HS-5 (cell line): ENCODE measurements at places on chromosomes 5 and 9.

DNA sequence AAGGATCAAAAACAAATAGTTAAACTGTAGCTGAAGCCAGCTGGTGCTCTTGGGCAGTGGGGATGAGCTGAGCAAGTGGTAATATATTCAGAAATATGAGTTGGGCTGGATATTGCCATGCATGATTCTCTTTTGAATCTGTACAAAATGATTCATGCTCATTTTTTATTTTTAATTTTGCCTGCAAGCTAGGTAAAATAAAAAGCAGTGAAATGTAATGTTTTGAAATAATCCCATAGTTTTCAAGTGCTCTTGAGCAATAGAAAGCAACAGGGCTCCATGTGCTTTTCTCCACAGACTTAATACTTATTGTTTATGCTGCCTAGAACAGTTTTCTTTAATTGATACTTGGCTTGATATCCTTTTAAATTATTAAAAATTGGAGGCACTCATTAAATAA, 489.3 kb downstream of the TLE4 start:
- no peak for DNase-seq

GRCh38 chr5:114056185-114056538, 305.7 kb upstream of the KCNN2 start:
- no peak for DNase-seq

DNA sequence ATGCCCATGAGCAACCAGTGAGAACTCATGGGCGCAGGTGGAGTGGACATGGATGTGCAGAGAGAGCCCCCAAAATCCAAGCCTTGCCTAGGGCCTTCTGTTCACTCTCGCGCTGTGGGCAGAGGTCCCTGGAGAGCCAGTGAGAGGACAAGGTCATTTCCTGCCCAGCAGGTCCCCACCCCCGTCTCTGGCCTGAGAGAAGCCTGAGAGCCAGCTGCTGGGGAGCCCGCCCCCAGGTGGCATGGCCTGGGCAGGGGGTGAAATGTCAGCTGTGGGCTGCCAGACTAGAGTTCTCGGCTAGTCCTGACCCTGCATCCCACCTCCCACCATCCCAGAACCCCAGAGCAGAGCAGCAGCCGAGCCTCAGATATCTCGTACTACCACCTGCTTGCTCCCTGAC, 85.3 kb downstream of the BARX1 start:
- DNase-seq: no peak

GRCh38 chr9:88990041-88990728, 1.1 kb upstream of the S1PR3 start:
- no peak for DNase-seq

DNA sequence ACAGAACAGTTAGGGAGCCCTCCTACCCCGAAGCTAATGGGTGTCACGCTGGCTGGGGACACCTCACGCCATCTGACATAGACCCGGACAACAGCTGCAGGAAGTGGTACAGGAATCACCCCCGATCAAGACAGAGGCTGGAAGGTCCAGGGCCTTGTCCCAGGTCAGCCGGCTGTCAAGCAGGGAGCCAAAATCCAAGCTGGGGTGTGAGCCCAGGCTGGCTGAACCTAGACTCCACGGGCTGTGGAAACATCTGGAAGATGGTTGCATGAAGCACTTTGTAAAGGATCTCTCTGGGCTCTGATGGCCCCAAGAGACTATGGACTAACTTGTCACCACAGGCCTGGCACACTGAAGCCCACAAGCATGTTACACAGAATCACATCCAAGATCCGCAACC, 68.9 kb upstream of the STXBP1 start:
- no peak for DNase-seq

GRCh38 chr9:80285326-80285725, 713.6 kb downstream of the TLE4 start:
- peak; percentile 4 for DNase-seq

DNA sequence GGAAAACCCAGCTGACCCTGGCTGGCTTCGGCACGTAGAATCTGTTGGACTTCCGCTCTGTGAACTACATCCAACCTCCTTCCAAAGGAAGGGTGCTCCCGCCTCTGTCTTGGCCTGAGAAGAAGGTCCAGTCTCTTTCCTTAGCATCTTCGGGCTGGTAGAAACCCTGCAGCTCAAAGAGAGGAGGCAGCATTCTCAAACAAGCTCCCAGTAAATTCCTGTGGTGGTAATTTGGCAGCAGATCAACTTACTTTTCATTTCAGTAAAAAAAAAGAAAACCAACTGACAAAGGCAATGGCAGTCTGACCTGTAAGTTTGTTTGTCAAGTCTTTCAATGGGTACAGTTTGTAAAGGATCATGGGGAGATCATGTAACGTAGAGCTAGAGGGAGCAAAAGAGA, 176.7 kb downstream of the MED10 start:
- DNase-seq: no peak

- no peak for DNase-seq
Observed at GRCh38 chr5:61840361-61840760, 465.6 kb upstream of the KIF2A start.

GRCh38 chr5:129094924-129095899, 663 bp downstream of the ISOC1 start:
- no peak for DNase-seq

GRCh38 chr9:112754578-112754977, 4.0 kb downstream of the SNX30 start:
- no peak for DNase-seq

- DNase-seq: no peak
Observed at GRCh38 chr9:121326130-121326838, 43.8 kb downstream of the STOM start.

GRCh38 chr5:9421884-9422283, 124.0 kb downstream of the SEMA5A start:
- no peak for DNase-seq

GRCh38 chr5:150081541-150082283, 4.6 kb downstream of the CSF1R start:
- DNase-seq: no peak

DNA sequence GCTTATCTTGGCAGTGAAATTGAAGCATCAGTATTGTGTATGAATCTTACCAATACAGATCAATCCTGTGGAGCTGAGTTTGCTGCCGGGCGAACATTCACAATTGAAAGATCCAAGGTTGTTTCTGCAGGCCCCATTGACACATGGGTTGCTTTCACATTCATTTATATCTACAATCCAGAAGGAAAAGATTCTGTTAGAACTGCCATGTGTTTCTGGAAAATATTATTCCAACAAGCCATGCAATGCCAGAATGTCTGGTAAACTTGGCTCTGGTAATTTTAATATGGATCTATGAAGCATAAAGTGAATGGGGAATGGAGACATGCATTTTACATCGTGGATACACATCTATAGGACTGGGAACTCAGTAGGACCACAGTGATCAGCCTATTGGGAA, 180.8 kb downstream of the FBN2 start:
- DNase-seq: no peak

DNA sequence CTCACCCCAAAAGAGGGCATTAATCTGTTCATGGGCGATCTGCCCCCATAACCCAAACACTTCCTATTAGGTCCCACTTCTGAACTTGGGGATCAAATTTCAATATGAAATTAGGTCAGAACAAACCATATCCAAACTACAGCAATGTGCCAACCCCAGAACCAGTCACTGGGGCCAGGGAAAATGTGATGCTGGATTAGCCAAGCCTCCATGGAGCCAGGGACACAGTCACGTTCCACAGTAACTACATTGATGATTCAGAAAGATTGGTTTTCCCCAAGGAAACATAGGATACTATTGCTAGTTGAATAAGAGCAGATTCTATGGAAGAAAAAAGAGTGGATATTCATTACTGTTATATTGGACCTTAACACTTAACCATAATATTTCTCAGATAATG, 84.2 kb downstream of the GIN1 start:
- DNase-seq: no peak

- no peak for DNase-seq
Observed at GRCh38 chr9:130147910-130148309, 24.3 kb upstream of the NCS1 start.

GRCh38 chr5:7667216-7667767, 183.6 kb downstream of the CFAP90 start:
- DNase-seq: no peak

DNA sequence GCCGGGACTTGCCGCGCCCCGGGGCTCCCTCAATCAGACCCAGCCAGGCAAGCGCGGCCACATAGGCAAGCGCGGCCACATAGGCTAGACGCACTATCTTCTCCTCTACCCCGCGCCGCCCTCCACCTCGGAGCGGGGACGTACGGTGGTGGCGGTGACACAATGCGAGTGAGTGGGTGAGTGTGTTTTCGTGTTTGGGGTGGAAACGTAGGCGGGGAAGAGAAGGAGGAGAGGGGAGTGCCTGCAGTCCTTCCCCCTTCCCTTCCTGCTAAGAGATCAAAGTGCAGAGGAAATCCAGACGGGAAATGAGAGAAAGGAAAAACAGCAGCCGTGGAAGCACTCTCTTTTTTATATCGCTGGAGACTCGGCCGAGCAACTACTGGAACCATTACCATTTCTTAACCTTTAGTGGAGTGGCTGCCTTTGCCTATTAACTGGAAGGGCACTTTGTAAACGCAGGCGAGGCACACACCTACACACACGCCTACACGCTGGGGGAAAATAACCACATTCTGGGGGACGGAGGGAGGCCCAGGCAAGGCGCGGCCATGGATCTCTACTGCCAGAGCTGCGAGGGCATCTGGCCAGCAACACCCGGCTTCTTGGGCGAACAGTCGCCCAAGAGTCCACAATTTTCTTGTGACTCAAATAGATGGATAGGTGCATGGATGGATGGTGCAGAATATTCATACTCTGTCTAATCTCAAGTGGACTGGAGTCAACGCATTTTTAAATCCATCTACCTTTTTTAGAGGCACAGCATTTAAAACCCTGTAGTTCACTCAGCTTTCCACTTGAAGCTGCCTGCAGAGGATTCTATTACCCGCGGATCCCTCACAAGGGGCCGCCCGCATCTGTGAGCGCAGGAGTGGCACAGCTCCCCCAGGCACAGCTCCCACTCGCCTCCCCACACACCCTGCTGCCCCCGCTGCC, 2.1 kb downstream of the EDIL3 start:
- DNase-seq: no peak

GRCh38 chr5:142186857-142187594, 78.4 kb downstream of the NDFIP1 start:
- no peak for DNase-seq

- DNase-seq: no peak
Observed at GRCh38 chr9:136551401-136552116, 5.7 kb upstream of the NOTCH1 start.

DNA sequence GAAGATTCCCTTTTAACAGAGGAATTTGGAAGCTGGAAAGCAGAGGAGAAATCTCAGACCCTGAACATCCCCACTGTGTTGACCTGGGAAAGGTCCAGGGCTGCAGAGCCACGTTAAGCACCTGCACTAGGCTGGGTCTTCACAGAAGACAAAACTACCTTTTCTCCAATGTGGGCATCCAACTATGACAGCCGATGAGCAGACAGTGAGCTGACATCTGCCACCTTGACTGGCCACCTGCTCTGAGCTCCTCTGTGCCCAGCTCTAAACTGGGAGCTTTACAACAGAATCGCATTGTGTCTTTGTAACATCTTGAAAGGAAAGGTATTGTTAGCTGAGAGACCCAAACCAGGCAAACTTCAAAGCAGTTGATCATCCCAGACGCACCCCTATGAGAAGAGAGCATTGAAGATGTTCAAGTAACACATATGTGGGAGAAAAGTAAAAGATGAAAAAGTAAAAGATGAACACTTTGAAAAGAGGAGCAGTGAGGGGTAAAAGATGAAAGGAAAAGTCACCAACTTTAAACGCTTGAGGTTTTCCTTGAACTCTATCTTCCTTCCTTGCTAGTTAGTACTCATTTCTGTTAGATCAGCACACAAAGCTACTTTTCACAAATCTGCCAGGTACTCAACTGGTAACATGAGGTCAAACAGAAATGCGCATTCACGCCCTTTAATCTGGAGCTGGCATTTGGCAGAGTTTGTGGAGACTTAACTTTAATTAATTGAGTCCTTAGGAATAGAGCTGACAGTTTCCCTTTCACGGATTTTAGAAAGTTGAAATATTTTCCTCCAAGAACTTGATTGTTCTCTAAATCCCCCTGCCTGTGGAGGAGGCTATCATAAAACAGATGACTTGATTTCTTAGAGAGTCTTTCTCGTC, 53.2 kb upstream of the CTXN3 start:
- no peak for DNase-seq

DNA sequence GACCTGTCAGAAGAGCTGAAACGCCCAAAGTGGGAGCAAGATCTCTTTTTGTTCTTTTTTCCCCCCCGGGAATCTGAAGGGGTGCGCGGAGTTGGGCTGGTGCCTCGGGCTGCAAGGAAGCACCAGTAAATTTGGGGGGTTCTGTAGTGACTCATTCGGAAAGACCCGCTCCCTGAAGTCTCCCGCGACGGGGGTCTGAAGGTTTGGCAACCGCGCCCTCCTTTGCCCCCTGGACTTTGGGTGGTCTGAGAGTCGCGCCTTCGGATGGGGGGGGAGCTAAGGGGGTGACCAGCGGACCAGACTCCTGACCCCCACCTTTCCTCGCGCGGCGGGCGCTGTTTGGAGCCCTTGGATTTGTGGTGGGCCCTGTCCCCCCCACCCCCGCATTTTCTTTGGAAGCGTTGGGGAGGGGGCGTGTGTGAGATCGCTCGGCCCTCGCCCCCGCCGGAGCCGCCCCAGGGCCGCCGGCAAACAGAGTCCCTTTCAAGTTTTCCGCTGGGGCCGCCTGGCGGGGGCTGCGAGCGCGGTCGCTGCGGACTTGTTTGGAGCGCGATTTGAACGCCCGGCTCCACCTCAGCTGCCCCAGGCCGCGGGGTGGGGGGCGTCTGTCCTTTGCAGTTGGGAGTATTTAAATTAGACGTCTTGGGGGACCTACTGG, 2.0 kb downstream of the CXXC5 start:
- no peak for DNase-seq

DNA sequence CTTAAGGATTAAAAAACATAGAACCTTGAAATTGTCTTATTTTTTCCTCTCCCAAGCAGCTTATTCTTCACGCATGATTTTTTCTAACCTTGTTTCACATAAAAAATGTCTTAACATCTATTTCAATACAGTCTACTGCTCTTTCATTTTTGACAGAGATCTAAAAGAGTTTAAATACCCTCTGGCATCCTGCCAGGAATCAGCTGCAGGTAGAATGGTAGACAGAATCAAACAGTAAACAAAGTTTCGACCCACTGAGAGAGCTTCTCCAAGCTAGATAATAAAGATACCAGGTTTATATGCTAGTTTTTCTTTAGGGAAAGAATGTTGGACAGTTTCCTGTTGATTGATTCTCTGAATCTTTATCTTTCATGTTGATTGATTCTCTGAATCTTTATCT, 555.8 kb upstream of the CDH9 start:
- no peak for DNase-seq

DNA sequence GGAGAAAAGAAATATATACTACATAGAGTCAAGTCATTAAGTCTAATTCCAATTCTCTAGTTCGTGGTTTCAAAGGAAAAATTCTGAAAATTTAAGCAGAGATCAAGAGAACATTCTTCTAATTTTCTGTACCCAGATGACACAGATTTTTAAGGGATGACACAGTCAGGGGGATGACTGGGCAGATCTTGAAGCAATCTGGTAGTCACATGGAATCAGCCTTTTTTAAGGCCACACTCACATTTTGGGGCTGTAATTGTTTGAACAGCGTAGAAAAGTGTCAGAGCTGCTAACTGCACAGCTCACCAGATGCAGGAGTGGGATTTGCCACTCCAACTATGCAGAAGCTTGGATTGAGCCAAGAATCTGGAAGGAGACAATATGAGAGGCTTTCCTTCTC, 20.4 kb downstream of the PDE4D start:
- peak; percentile 76 for DNase-seq
